Peyer's patch (tissue), 4 donors: ENCODE measurements at places on chromosomes 4 and X. TPM values are rescaled to one million over a fixed set of nuclear protein-coding genes. Genes with fewer than 3 reads are reported as not detected.

The TGIF2LX gene
- not detected for total RNA-seq

The TEX13B gene
- total RNA-seq: not detected

The PCYT1B gene
- not detected for total RNA-seq

The MAGEC2 gene
- total RNA-seq: not detected

The CYTL1 gene
- total RNA-seq: not detected

The FHIP1A gene
- total RNA-seq: 32.4 TPM

The SCML1 gene
- total RNA-seq: 19.3 TPM

The PPARGC1A gene
- 73.1 TPM for total RNA-seq

The BEND2 gene
- not detected for total RNA-seq

The HSPA4L gene
- total RNA-seq: 2.0 TPM

The SPANXB1 gene
- total RNA-seq: not detected

The TMEM131L gene
- 5.2 TPM for total RNA-seq

The CSN1S1 gene
- not detected for total RNA-seq

The NDST3 gene
- total RNA-seq: not detected

DNA sequence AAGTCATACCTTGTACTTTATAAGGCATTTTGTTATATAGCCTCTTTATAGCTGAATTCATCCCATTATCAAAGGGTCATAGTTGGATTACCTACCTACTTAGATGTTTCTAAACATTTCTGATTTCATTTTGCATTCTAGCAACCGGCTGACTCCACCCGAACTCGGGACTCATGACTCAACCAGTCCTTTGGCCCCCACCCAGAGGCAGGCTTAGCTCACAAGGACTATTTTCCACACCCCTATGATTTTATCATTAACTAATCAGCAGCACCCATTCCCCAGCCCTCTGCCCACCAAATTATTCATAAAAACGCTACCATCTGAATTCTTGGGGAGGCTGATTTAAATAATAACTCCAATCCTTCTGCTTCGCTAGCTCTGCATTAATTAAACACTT lies 79.9 kb upstream of the EGFL6 start:
- peaks cover 7% of the 10 kb centered on the region for H3K4me1 ChIP-seq
- peak; percentile 75 for DNase-seq
- no peaks in the 10 kb centered on the region for H3K36me3 ChIP-seq
- no peak overlapping the region for H3K4me3 ChIP-seq
- H3K27me3 ChIP-seq: no peaks in the 10 kb centered on the region

- H3K36me3 ChIP-seq: no peaks in the 10 kb centered on the region
- no peaks in the 10 kb centered on the region for H3K4me1 ChIP-seq
- H3K27ac ChIP-seq: no peak overlapping the region
- no peak for DNase-seq
- H3K4me3 ChIP-seq: no peak overlapping the region
- H3K27me3 ChIP-seq: no peaks in the 10 kb centered on the region
These were observed 327.8 kb upstream of the CXorf51B start for GRCh38 chrX:146481735-146482134.

GRCh38 chr4:164204434-164204833 lies 549.5 kb upstream of the SMIM31 start:
- no peak overlapping the region for H3K27ac ChIP-seq
- H3K4me3 ChIP-seq: no peak overlapping the region
- H3K4me1 ChIP-seq: no peaks in the 10 kb centered on the region
- H3K27me3 ChIP-seq: no peaks in the 10 kb centered on the region
- H3K36me3 ChIP-seq: no peaks in the 10 kb centered on the region

- no peaks in the 10 kb centered on the region for H3K4me1 ChIP-seq
- peak; percentile 90 for DNase-seq
- no peaks in the 10 kb centered on the region for H3K36me3 ChIP-seq
- no peak overlapping the region for H3K27ac ChIP-seq
- no peaks in the 10 kb centered on the region for H3K27me3 ChIP-seq
These were observed 27.5 kb upstream of the HTRA3 start for GRCh38 chr4:8241895-8242696.

DNA sequence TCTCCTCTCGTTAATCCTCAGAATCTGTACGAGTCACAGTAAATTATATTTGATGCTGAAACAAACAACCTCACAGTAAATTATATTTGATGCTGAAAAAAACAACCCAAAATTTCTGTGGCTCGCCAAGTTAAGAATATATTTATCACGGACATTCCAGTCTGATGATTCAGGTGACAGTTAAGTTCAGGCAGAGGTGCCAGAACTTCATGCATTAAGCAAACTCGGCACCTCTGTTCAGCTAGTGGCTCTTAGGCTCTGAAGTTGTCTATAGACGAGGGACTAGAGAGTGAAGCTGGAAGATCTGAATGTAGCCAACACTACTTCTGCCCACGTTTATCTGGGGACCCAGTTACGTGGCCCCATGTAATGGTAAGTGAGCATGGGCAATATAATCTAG lies 132.2 kb upstream of the AGA start:
- H3K4me3 ChIP-seq: no peak overlapping the region
- H3K27ac ChIP-seq: no peak overlapping the region
- no peak for DNase-seq

DNA sequence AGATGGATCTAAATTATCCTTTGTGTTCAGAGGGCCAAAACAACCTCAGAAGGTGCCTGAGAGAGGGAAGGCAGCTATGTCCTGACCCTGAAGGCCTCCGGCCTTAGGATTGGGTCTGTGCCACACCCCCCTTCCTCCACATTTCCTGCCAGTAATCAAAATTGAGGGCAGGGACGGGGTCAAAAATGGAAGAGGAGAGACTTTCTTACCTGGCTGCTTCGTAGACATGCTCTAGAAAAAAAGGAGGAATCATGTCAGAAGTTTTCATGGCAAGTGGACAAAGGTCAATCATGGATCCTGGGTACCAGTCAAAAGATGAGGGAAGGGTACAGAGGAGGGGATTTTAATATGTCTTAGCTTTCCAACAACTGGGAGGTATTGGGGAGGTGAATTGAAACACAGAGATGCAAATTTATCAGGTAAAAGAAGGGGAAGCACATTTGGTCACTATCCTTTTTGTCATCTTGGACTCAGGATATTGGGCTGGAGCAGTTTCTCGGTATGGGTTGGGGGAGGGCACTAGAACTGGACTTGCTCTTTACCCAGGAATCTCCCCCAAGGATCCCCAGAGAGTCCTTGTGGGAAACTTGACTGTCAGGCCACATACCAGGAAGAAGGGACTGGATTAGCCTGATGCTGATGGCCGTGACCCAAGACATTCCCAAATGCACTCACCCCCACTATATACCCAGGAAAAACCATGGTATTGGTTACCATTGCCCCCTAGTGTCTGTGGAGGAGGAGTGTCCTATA lies 17.1 kb downstream of the VSIG4 start:
- H3K27ac ChIP-seq: no peak overlapping the region
- no peaks in the 10 kb centered on the region for H3K36me3 ChIP-seq
- H3K4me3 ChIP-seq: no peak overlapping the region
- no peaks in the 10 kb centered on the region for H3K4me1 ChIP-seq
- no peaks in the 10 kb centered on the region for H3K27me3 ChIP-seq

- peak overlapping the region; percentile 15 for H3K4me3 ChIP-seq
- DNase-seq: peak; percentile 69
- H3K36me3 ChIP-seq: no peaks in the 10 kb centered on the region
- no peaks in the 10 kb centered on the region for H3K4me1 ChIP-seq
- H3K27ac ChIP-seq: peak overlapping the region; percentile 12
These were observed 120.8 kb upstream of the PJA1 start for GRCh38 chrX:69285881-69286564.

DNA sequence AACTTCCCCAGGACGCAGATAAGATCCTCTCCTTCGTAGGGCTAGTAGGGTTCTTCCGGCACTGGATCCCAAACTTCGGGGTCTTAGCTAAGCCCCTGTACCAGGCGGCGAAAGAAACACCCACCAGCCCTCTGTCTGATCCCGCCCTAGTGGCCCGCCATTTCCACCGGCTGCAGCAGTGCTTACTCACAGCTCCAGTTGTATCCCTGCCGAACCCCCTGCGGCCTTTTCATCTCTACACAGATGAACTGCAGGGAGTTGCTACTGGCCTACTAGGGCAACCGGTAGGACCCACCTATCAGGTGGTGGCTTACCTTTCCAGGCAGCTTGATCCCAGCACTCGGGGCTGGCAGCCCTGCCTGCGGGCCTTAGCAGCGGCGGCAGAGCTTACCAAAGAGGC lies 961.2 kb downstream of the RPA4 start:
- no peaks in the 10 kb centered on the region for H3K36me3 ChIP-seq
- DNase-seq: no peak
- H3K4me3 ChIP-seq: no peak overlapping the region

- no peaks in the 10 kb centered on the region for H3K4me1 ChIP-seq
- H3K4me3 ChIP-seq: no peak overlapping the region
- H3K36me3 ChIP-seq: no peaks in the 10 kb centered on the region
- no peak overlapping the region for H3K27ac ChIP-seq
These were observed 245.0 kb downstream of the EVC2 start for GRCh38 chr4:5463361-5463760.

- no peaks in the 10 kb centered on the region for H3K4me1 ChIP-seq
- no peak overlapping the region for H3K4me3 ChIP-seq
- no peak overlapping the region for H3K27ac ChIP-seq
- no peaks in the 10 kb centered on the region for H3K27me3 ChIP-seq
These were observed 179.0 kb downstream of the BEND2 start for GRCh38 chrX:18041656-18042055.

- no peak overlapping the region for H3K4me3 ChIP-seq
- H3K27me3 ChIP-seq: no peaks in the 10 kb centered on the region
- H3K27ac ChIP-seq: no peak overlapping the region
- H3K4me1 ChIP-seq: no peaks in the 10 kb centered on the region
- DNase-seq: no peak
These were observed 8.3 kb downstream of the TMEM33 start for GRCh38 chr4:41943506-41943905.

GRCh38 chrX:137425273-137425902 lies 140.5 kb upstream of the ZIC3 start:
- H3K4me3 ChIP-seq: no peak overlapping the region
- DNase-seq: no peak
- no peak overlapping the region for H3K27ac ChIP-seq
- H3K27me3 ChIP-seq: peaks cover 6% of the 10 kb centered on the region
- H3K36me3 ChIP-seq: no peaks in the 10 kb centered on the region
- H3K4me1 ChIP-seq: no peaks in the 10 kb centered on the region

GRCh38 chr4:159151689-159152088 lies 48.8 kb downstream of the RAPGEF2 start:
- no peak overlapping the region for H3K27ac ChIP-seq
- no peaks in the 10 kb centered on the region for H3K4me1 ChIP-seq
- no peaks in the 10 kb centered on the region for H3K27me3 ChIP-seq
- no peaks in the 10 kb centered on the region for H3K36me3 ChIP-seq
- DNase-seq: no peak

DNA sequence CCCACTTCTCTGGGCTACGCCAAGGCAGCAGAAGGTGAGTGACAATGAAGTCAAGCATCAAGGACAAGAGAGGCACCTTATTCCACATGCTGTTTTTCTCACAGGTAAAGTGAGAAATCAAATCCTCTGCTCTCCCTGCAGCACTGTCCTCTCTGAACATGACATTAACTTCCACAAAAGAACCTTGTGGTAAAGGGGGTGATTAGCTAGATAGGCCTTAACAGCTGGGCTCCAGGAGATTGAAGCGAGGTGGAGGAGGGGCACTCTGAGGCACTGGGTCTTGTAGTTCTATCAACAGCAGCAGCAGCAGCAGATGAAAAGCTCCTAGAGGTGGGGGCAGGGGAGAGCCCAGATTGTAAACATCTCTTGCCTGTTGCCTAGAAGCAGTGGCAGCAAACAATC lies 96.8 kb upstream of the CXXC4 start:
- no peak overlapping the region for H3K27ac ChIP-seq
- DNase-seq: no peak
- H3K36me3 ChIP-seq: no peaks in the 10 kb centered on the region

DNA sequence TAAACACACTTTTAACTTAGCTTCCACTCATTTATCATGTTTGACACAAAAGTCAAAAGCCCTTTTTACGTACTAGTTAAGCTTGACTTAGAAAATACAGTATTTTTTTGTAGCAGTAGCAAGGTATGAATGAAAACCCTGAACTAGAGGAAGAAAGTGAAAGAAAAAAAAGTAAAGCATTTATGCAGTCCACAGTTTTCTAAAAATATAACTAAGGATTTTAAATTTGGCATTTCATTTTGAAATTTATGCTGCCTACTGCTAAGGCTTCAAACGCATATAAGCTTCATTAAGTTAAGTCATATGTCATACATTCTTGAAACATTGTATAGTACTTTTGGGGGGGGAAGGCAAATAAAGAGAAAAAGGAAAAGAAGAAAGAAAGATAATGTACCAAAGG lies 201.5 kb downstream of the PDGFC start:
- no peaks in the 10 kb centered on the region for H3K36me3 ChIP-seq
- H3K27ac ChIP-seq: no peak overlapping the region
- DNase-seq: no peak
- no peaks in the 10 kb centered on the region for H3K4me1 ChIP-seq
- no peaks in the 10 kb centered on the region for H3K27me3 ChIP-seq
